ENCODE measurements at places on chromosomes 16 and 17.
A peak's percentile ranks its signal among the peaks of the same experiment; 100 is the strongest.

DNA sequence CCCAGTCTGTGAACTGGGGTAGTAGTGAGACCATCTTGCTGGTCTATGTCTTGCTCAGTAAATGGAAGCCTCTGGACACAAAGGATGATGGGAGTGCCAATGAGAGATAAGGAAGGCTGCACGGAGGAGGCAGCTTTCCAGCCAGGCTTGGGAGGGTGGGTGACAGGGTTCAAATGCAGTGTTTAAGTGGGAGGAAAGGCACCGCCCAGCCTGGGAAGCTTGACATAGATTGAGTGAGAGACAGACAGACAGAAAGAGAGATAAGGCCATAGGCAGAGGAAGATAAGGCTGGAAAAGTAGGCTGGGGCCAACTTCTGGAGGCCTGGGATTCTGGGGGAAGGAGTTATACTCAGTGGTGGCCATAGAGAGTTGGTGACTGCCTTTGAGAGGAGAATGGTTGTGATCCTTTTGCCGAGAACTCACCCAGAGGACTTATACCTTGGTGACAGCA is 7.2 kb upstream of the COL1A1 start:
- DNase-seq: peak; percentile 1

DNA sequence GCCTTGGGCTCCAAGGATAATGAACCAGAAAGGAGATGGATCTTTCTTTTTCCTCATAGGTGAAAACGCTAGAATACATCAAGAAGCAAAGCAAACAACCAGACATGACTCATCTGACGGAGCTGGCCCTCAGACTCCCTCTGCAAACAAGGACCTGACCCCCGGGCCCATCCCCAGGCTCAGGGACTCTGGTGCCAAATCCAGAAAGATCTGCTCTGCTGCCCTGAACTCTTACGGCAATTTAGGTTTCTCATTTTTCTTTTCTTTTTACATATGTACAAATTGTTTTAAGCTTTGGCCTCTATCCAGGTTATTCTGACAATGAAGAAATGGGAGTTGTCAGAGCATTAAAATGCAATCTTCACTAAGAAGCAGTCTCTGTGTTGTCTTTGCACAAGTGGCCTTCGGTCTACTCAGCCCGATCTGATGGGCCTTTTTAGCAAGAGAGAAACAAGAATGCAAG is 17.7 kb downstream of the KNOP1 start:
- no peak for DNase-seq

GRCh38 chr16:35410438-35410837 is 1951.0 kb downstream of the TP53TG3F start:
- DNase-seq: no peak

GRCh38 chr17:66779237-66779606 is 55.7 kb upstream of the CACNG5 start:
- no peak for DNase-seq

DNA sequence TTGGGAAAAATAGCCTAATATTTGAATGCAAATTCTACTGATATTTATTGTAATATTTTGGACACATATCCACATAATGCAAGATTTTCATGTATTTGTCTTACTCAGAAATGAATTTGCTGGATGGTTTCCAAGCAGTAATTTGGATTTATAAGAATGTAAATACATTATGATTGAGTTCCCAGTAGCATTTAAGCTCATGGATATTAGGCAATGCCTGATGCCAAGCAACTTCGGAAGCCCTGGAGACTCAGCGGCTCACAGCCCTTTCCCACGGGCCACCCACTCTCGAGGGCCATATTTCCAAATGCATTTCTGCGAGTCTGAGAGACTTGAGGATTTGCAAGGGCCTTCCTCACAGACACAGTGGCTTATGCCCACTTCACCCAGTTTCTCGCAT is 62.1 kb upstream of the MYOCD start:
- no peak for DNase-seq

- no peak for DNase-seq
Observed at GRCh38 chr17:64500487-64500859, 3.6 kb upstream of the POLG2 start.

DNA sequence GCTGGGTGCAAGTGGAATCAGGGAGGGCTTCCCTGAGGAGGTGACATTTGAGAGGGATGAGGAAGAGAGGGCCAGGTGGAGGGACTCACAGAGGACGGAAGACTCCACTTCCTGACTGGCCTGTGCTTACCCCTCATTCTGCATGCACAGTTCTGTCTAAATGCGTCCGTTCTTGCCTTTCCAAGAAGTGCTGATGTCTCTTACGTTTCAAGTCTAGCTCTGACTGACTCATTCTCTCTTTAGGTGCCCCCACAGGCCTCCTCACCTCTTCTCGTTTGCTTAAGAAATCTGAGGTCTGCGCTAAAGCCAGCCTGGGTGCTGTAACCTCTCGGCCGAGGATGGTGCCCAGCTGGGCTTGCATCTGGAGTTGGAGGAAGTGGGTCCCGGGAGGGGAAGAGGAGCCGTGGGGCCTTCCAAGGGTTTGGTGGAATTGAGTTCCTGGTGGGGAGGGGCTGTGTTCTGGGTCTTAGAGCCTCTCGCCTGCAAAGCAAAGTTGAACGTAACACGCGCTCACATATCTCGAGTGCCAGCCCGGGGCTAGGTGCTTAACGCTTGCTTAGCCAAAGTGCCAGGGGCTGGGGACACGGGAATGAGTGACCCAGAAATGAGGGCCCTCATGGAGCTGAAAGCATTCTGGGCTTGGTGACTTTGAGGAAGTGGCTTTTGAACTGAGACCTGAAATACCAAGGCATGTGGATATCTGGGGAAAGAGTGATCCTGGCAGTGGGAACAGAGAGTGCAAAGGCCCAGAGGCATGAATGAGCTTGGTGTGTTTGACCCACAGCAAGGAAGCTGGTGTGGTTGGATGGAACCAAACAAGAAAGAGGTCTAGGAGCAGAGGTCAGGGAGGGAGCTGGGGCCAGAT is 4.8 kb downstream of the IL4R start:
- peak; percentile 37 for DNase-seq

GRCh38 chr17:50902372-50903353 is 36.5 kb upstream of the TOB1 start:
- peak; percentile 77 for DNase-seq

DNA sequence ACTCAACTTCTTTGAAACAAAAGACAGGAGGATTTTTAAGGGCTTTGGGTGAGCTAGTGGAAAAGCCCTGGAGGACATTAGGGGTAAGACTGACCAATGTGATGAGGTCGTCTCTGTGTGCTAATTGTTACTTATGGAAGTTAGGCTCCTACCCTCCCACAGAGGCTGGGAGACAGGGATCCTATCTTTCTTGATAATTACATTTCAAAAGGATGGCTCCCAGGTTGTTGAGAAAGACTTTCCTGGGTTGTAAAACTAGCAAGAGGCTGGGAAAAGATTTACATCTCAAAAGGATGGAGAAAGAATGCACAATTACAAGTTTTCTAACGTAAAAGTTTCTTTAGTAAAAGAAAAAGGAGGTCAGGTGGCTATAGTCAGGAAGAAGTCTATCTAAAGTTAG is 605.8 kb upstream of the GOT2 start:
- DNase-seq: no peak

DNA sequence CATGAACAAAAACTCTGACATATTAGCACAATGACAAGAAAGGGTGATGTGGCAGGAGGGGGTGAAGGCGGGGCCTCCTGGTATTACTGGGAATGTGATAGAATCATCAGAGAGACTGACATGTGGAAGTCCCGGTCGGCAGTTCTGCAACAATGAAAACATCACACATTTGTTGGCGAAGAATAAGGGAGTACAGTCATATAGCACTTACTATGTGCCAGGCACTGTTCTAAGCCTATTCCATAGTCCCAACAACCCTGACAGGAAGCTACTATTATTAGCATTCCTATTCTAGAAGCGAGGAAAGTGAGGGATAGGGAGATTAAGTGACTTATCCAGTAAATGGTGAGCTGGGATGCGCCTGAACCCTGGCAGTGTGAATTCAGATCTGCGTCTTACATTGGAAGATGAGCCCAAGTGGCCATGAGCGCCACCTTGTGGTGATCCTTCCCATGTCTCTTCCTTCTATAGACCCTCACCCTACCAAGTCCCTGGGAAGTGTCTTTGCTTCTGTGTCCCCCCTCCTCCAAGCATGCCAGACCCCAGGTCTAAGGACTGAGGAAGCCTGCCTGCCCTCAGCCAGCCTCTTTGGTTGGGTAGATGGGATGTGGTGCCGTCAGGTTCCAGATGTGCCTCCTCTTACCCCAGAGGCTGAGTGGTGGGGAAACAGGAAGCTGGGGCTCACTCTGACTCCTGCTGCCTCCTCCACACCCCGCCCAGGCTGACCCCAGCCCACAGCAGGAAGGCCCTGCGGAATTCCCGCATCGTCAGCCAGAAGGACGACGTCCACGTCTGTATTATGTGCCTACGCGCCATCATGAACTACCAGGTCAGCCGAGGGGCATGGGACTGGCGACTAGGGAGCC is 14.0 kb downstream of the FMNL1 start:
- DNase-seq: peak; percentile 88

DNA sequence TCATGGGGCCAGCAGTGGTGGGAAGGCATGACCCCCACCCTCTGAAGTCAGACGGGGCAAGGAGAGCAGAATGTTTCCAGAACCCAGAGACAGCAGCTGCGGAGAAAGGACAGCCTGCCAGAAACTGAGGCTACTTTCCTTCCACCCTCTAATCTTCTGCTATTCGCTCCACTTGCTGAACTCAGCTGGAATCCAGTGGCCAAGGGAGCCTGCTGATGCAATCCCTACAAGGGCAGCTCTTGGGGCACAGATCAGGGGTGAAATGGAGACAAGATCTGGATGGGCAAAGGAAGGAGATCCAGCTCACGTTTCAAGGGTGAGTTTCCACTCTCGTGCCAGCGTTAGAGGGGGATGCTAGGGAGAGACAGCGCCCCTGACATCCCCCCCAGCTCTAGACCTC is 479.1 kb downstream of the SLC39A11 start:
- no peak for DNase-seq

DNA sequence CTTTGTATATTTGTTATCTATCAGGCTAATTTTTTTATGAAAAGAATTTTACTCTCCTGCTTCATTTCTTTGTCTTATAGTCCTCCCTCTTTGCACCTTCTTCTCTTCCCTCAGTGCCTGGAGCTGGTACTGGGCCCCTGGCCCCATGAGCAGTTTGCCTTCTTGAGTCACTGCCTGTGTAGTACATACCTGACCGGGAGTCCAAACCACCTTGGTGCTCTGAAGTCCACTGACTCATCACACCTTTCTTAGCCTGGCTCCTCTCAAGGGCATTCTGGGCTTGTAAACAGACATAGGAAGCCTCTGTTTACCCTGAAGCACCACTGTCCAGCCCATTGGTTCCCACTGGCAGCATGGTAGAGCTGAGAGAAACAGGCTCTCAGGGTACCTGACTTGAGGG is 11.0 kb upstream of the TACO1 start:
- DNase-seq: no peak

DNA sequence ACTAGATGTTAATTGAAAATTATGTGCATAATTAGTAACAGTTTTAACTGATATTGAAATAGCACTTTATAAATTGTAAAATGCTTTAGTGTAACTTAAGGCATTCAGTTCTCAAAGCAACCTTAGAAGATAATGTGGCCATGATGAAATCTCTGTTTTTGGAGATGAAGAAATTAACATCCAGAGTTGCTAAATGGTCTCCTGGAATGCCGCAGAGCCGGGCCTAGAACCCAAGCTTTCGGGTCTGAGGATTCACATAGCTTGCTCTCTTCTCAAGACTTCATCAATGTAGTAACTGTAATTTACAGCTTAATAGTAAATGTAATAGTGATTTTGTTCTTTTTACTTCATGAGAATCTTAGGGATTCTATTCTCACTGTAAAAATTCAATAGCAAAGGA is 272.3 kb downstream of the HS3ST3A1 start:
- DNase-seq: no peak

DNA sequence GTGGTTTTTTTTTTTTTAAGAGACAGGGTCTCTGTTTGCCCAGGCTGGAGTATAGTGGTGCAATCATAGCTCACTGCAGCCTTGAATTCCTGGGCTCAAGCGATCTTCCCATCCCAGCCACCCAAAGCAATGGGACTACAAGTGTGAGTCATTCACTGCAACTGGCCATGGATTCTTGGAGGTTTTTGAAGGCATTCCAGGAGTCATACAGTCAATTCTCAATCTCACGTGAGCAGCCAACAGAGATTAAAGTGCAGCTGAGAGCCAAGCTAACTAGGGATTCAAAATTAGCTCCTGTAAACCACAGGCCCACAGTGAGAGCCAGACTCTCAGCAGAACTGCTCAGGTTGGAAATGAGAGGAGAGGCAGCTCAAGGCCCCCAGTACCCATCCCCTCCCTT is 30.2 kb downstream of the XPO6 start:
- DNase-seq: peak; percentile 29

DNA sequence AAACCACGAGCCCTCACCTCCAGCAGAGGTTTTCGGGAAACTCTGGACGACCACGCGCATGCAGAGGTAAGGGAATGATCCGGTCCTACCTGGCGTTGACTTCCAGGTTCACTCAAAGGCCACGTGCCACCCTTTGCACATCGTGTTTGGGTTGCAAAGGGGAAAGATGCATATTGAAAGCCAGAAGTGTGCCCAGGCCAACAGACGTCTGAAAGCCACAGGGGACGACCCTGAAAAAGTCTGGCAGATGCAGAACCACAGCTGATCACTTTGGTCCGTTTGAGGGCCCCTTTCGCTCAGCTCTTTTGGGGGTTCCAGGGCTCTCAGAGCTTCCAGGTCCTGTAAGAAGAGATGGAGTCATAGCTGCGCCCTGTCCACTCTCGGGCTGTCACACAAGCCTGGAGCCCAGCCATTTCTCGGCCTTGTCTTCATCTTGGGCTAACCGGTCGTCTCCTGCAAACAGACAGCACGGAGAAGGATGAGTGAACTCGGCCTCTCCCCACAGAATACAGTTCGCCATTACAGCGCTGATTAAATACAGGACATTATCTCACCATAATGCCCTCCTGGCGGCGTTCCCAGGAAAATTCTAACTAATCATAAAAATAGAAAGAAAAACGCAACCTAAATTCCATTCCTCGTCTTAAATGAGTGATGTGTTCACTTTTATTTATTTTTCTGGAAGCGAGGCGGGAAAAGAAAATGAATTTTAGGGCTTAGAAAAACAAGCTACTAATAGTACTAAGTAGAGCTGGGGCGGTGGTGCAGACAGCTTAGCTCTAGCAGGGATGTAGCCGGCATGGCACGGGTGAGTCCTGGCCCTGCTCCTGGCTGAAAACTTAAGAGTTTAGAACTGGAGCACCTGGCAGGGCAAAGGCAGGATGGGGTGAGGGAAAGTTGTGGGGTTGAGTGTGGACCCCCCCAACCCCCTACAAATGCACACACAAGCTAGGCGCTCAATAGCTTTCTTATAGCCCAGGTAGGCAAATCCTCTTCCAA is 45.5 kb upstream of the ZFHX3 start:
- peak; percentile 51 for DNase-seq

DNA sequence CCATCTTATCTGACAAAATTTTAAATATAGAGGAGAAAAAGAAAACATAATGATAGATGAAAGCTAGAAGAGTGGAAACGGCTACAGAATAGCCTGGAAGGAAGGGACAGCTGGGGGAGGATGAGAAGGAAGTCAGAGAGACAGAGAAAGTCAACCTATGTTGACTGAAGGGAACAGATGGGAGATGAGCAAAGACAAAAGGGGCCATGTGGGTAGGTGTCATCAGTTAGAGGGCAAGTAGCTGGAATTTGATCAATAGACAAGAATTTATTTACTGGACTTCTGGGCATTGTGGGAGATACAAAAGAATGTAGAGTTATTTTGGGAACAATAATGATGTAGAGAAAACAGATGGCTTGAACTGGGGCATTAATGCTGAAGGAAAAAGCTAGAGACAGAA is 194.4 kb downstream of the ANKFN1 start:
- DNase-seq: peak; percentile 48

- no peak for DNase-seq
Observed at GRCh38 chr16:27156579-27156978, 46.7 kb upstream of the KDM8 start.

- no peak for DNase-seq
Observed at GRCh38 chr17:57490890-57491289, 234.6 kb downstream of the MSI2 start.

GRCh38 chr17:49699966-49700575 is 7.7 kb downstream of the SLC35B1 start:
- no peak for DNase-seq

Data from eye (tissue), 1 donor.